Breast epithelium (tissue), 4 donors: ENCODE measurements at places on chromosomes 3 and 15. TPM values are rescaled to one million over a fixed set of nuclear protein-coding genes. Genes with fewer than 3 reads are reported as not detected.
A peak's percentile ranks its signal among the peaks of the same experiment; 100 is the strongest.

Gene GOLGA6A
- 1.0 TPM for total RNA-seq

DNA sequence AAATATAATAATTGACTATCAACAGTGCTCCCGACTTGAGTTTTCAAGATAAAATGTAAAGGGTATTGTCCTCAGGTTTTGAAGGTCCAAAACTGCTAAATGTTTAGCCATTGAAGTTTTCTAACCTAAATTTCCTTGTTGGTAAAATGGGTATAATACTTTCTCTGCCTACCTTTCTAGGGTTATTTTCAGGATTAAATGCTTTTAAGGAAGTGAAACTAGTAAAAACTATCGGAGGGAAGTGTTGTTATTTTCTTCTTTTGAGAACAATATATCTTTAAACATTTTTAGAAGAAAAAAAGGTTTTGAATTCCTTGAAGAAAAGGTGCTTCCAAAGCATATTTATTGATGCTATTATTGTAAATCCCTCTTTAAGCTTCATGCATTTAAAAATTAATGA is 67.3 kb downstream of the FILIP1L start:
- no peak for DNase-seq
- H3K36me3 ChIP-seq, result no peaks in the 10 kb centered on the region
- no peak overlapping the region for H3K4me3 ChIP-seq
- no peaks in the 10 kb centered on the region for H3K4me1 ChIP-seq

- H3K27ac ChIP-seq, result no peak overlapping the region
- H3K4me3 ChIP-seq, result no peak overlapping the region
- no peaks in the 10 kb centered on the region for H3K36me3 ChIP-seq
- DNase-seq, result no peak
- H3K27me3 ChIP-seq, result no peaks in the 10 kb centered on the region
Measured at GRCh38 chr3:72008226-72008996, 223.5 kb upstream of the PROK2 start.

GRCh38 chr3:115788921-115789470 is 165.7 kb downstream of the GAP43 start:
- H3K4me3 ChIP-seq, result no peak overlapping the region
- H3K36me3 ChIP-seq, result no peaks in the 10 kb centered on the region
- peak overlapping the region; percentile 29 for H3K27ac ChIP-seq
- no peak for DNase-seq
- H3K27me3 ChIP-seq, result no peaks in the 10 kb centered on the region

- peaks cover 15% of the 10 kb centered on the region for H3K36me3 ChIP-seq
- H3K27ac ChIP-seq, result no peak overlapping the region
- no peaks in the 10 kb centered on the region for H3K4me1 ChIP-seq
- H3K4me3 ChIP-seq, result no peak overlapping the region
- no peak for DNase-seq
Measured at GRCh38 chr3:170130532-170130931, 51.0 kb downstream of the PHC3 start.

DNA sequence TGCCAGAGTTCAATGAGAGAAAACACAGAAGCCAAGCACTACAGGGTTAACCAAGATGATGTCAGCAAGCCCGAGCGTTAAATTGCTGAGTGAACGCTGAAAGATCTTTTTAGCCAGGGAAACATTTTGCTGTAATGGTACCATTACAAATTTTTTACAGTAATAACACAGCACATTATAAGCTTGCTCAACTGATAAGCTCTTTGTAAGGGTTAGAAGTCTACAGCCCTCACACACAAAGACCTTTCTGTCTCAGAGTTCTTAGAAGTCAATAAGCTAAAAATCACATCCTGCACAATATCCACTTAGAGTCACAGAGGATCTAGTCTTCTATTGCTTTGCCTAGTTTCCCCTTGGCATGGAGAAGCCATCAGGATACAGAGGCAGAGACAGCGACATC is 29.9 kb downstream of the CHSY1 start:
- H3K4me3 ChIP-seq, result peak overlapping the region; percentile 12
- H3K4me1 ChIP-seq, result no peaks in the 10 kb centered on the region
- H3K27ac ChIP-seq, result no peak overlapping the region
- DNase-seq, result no peak

GRCh38 chr15:59349680-59350420 is 22.8 kb downstream of the MYO1E start:
- H3K36me3 ChIP-seq, result no peaks in the 10 kb centered on the region
- H3K4me1 ChIP-seq, result peaks cover 5% of the 10 kb centered on the region
- no peaks in the 10 kb centered on the region for H3K27me3 ChIP-seq
- DNase-seq, result no peak
- no peak overlapping the region for H3K4me3 ChIP-seq

GRCh38 chr15:49145651-49146609 is 9.5 kb downstream of the COPS2 start:
- DNase-seq, result no peak
- no peak overlapping the region for H3K4me3 ChIP-seq
- H3K36me3 ChIP-seq, result no peaks in the 10 kb centered on the region

DNA sequence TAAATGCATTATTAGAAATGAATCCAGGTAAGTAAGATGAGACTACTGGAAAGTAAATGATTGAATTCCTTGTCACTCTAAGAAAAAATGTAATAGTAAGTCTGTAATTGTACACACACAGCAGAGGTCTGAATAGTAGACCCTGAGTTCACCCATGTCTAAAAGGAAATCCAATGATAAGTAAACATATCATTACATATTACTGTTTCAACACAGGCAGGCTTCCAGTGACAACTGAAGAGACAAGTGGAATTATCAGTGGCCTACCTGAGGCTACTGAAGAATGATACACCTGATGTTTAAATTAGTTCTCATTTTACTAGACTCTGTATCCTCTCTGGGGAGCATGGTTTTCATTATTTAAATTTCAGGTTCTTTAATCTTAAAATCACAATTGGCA is 6.2 kb upstream of the CCNL1 start:
- H3K27me3 ChIP-seq, result no peaks in the 10 kb centered on the region
- no peaks in the 10 kb centered on the region for H3K4me1 ChIP-seq
- no peak for DNase-seq
- no peaks in the 10 kb centered on the region for H3K36me3 ChIP-seq
- peak overlapping the region; percentile 44 for H3K27ac ChIP-seq
- no peak overlapping the region for H3K4me3 ChIP-seq

DNA sequence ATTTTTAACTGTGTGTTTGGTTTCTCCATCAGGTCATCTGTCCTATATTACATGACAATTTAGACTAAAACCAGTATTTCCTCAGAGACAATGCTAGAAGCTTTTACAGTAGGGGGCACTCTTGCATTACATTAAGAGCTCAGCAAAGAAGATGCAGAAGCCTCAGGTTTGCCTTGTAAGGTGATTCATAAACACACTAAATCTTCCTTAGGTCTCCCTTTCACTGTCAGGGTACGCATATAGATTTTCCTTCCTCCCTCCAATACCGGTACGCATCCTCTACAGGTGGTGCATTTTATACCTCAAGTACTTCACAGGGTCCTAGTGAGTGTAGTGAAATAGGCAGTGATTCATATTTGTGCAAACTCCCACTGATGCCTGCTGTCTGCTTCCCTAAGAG is 46.5 kb downstream of the CD86 start:
- no peaks in the 10 kb centered on the region for H3K36me3 ChIP-seq
- no peaks in the 10 kb centered on the region for H3K4me1 ChIP-seq
- no peak for DNase-seq
- no peaks in the 10 kb centered on the region for H3K27me3 ChIP-seq
